ENCODE measurements at places on chromosomes 6 and 20.

GRCh38 chr6:45706319-45706718, 309.3 kb downstream of the CLIC5 start:
- DNase-seq, result no peak

DNA sequence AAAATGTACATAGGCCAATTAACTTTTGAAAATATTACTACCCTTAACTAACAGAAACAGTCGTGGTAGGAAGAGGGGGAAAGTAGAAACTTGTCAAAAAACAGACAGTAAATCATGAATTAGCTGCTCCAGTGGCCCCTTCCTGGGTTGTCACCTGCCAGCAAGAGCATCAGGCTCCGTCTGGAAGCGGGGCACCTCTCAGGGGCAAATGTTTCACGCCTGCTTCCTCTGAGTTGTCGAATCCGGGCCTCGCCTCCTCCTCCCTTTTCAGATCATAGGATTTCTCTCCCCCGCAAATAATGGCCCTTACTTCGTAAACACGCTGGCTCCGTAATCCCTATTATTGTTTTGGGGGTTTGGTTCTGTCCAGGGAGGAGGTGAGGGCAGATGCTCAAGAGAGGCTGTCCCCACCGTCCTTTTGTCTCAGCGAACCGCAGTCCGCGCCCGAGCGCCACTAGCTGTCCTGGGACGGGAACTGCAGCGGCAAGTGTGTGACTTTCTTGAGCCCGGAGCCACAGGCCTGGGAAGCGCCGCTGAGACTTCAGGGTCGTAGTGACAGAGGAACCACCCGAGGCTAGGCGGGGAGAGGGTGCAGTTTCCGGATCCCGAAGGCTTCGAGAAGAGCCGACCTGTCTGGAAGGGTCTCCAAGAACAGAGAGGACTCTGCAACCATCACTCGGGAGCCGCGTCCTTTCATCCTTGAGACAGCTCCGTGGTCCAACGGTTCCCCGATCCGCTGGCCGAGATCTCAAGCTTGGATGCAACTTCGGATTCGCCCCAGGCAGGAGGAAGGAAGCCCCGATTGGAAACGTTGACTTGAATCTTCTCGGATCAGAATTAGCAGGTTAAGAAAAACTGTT, 214.5 kb upstream of the ZNF184 start:
- DNase-seq, result peak; percentile 73

DNA sequence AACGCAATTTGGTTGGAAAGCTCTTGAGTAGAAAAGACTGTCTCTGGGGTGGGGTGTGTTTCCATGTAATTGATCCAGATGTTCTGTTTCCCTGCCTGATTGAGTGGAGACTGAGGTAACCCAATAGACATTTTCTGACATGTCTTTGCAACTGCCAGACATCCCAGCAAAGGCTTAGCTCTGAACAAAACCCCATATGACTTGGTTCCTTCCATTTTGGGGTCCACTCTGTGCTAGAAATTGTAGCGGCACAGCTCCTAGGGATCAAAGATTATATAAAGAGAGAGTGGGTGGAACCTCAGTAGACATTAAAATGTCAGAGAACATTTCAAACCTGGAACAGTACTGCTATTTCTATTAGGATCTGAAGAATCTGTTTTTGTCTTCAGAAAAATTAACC, 189.3 kb downstream of the EDN1 start:
- DNase-seq, result no peak

DNA sequence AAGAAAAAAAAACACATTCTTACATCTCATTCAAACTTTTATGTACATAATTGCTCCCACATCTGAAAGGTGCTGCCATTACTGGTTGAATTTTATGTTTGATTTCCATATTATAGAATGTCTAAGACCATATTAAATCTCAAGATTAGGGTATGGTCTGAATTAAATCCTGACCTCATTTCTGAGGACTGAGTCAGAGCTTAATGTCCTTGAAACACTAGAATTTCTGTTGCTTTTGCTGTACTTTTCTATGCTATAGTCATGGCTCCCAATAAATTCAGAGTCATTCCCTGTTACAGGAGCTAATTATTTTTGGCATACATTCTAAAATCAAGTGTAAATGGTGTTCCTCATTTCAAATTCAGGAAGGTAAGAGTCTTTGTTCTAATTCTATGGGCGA, 285.3 kb upstream of the MANEA start:
- no peak for DNase-seq

GRCh38 chr20:23039136-23039875, 4.2 kb downstream of the SSTR4 start:
- DNase-seq, result no peak

DNA sequence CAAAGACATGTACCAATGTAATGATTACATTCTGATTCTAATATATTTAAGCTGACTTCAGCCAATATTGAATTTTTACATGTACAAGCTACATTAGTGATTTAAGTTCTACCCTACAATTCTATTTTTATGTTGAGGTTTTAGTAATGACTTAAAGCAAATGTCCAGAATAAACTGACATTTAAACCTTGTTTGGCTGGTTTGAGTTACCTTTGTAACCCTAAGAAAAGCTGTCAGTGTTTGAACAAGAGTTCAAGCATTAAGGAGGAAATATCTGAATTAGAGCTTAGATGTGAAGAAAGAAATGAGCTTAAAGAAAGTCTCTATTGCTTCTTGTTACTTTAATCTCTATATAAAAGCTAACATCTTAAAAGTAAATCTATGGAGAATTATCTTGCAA, 710.6 kb upstream of the EPHA7 start:
- DNase-seq, result no peak

GRCh38 chr6:41161851-41162552, 914 bp downstream of the TREM2 start:
- no peak for DNase-seq

- DNase-seq, result no peak
Observed at GRCh38 chr20:32638848-32639247, 34.9 kb downstream of the C20orf203 start.

DNA sequence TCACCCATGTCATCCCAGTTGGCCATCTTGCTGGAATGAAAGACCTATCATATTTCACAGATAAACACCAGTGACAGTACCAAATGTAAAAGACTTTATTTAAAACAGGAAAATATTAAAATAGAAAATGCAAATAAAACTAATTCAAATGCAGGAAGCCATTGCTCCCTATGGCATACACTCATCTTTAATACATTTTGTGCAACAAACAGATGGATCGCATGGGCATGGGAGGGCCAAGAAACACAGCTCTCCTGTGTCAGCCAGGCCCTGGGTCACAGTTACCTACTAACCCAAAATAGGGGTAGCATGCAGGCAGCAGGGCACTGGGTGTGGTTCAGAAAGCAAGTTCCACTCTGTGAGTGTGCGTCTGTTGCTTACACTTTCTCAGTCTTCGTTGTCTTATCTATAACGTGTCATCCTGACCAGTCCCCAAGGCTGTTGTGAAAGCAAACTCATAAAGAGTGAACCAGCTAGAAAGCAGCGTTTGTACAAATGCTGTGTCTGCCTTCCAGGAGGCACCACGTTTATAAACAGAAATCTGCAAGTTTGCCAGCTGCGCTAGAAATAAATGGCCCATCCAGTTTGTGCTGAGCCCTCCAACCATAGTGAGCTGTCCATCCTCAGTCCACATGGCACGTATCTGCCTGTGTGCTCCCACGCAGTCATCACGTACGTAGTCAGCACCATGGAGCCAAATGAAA, 180.5 kb downstream of the SYNDIG1 start:
- DNase-seq, result no peak

DNA sequence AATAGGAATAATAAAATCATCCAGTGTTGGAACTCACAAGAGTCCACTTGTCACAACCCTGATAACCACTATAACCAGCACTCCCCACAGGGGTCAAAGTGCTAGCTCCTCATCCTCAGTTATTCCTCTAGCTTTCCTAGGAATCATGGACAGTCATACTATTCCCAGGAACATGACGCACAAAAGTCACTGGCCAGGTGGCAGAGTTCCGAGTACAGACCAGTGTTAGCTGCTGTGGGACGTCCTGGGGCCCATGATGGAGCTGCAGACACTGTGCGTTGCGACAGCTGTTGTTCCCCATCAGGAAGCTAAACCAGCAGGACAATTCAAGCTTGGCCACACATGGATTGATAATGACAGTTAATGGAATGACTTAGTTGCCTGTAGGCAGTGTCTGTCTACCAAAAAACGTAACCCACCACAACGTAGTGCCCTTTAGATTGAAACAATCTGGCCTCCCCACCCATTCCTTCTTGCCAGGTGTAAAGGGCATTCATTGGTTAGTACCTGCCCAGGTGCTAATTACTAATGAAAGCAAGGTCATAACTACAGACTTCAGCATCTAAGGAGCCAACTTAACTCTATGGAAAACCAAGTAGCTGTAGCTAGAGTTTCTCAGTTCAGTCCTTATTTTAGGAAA, 17.4 kb downstream of the EZR start:
- no peak for DNase-seq

- peak; percentile 88 for DNase-seq
Observed at GRCh38 chr20:63223121-63223825, 7.3 kb upstream of the YTHDF1 start.

DNA sequence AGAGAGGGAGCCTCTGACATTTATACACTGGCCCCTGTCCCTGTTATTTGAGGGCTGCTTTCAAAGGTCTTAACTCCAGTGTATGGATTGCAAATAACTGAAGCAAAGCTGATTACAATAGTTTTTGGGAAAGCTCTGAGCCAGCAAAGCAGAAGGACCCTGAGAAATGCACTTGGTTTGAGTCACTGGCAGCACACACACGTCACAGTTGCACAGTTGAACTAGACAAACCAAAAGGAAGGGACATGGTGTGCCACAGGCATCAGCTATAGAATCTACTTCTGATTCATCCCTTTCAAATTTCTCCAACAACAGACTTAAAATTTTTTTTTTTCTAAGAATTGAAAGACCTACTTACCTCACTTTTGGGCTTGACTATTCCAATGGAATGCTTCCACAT, 56.4 kb downstream of the SNRNP48 start:
- no peak for DNase-seq

DNA sequence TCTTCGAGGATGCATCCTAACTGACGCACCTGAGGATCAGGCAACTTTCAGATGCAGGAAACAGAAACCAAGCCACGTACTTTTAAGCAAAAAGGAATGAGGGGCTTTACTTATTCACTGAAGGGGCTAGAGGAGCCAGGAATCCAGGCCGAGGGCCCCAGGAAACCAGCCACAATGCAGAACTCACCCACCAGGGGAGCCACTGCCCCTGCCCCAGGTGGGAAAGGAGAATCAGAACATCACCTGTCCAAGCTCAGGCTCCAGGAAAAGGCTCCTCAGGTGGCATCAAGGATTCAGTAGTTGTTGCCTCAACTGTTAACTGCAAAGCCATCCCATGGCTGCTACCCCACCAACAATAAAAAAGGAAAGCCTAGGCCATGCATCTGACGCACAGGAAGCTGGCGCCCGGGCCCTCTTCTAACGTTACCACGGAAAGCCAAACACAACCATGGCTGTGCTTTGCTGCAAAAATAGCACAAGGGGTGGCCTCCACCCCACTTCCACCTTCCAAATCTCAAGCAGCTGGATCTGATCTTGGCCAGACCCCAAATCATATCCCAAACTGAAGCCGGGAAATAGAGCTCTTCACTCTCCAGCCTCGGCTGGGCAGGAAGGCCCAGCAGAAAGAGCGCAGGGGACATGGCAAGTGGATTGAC, 121.0 kb downstream of the PREX1 start:
- no peak for DNase-seq

GRCh38 chr6:134175532-134176263, 123.3 kb upstream of the SLC2A12 start:
- peak; percentile 36 for DNase-seq

DNA sequence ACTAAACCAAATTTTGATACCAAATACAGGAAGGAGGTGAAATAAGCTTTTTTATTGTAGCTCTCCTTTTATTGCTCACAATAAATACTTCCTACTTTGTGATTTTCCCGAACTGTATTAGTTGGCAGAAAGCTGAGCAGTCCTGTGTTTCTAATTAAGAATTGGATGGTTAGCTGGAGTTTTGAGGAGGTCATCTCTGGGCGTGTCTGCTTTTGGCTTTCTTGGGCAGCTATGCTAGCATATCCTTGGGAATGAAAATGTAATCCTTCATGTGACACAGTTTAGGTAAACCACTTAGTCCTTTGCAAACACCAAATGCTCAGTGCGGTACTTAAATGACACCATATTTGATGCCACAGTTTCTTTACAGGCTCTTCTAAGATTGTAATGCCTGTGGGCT, 67.5 kb downstream of the MTHFD1L start:
- no peak for DNase-seq

DNA sequence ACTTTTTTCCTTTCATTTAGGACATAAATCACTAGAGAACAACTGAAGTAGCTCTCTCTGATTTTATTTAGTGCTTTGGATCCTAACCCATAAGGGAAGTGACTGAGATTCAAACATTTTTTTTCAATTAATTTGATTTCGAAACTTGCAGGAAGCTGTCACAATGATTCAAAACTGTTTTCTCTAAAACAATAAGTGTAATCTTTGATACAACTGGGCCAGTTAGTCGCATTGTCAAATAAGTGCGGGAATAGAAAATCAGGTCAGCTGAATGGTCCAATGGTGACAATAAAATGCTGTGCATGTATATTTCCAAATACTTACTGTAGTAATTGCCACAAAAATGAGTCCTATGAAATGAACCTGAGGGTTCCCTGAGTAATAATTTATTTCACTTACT, 930.8 kb downstream of the TFAP2A start:
- DNase-seq, result no peak

DNA sequence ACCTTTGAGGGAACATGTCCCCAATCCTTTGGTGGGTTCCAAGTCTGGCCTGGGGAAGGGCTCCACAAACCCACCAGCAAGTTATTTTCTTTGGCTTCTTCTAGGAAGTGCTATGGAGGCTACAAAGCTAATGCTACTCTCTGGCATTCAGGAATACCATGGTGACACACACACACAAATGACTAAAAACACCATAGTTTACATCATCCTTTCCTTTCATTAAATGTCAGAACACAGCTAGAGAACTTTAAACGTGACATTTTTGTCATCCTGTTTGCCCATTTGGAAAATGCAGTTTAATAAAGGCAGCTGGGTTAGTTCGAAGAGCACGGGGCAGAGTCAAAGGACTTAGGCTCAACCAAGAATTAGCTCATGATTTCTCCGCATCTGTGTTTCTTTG, 40.2 kb upstream of the PROKR2 start:
- no peak for DNase-seq

DNA sequence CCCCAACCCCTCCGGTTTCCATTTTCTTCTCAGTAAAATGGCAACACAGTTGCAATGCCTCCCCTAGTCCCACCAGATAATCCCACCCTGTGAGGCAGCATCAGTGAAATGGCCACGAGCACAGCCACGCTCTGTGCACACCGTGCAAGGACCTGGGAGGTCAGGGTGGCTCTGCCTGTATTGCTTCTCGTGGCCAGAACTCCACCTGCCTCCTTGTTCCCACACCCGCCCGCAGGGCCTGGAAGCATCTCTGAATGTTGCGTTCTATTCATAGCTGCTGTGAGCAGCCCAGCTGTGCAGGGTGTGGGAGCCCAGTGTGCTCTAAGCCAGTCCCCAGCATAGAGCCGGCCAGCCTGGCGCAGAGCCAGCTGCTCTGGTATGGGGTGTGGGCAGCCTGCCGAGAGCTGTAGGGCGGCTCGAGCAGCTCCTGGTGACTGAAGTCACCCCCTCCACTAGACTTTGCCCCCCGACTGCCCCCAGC, 161.1 kb downstream of the DLL1 start:
- peak; percentile 91 for DNase-seq

- DNase-seq, result no peak
Observed at GRCh38 chr6:4906293-4907276, 97.3 kb downstream of the RPP40 start.

Measured in posterior cingulate gyrus (tissue), 11 donors.